Activated naive CD4-positive, alpha-beta T cell treated with anti-CD3 and anti-CD28 coated beads, Interleukin-2, amount 50 U/mL, for 72 hours (primary cell): ENCODE measurements at places on chromosomes 1 and 21.
A peak's percentile ranks its signal among the peaks of the same experiment; 100 is the strongest.

GRCh38 chr1:104593413-104594187 is 843.9 kb downstream of the AMY1C start:
- DNase-seq: no peak

DNA sequence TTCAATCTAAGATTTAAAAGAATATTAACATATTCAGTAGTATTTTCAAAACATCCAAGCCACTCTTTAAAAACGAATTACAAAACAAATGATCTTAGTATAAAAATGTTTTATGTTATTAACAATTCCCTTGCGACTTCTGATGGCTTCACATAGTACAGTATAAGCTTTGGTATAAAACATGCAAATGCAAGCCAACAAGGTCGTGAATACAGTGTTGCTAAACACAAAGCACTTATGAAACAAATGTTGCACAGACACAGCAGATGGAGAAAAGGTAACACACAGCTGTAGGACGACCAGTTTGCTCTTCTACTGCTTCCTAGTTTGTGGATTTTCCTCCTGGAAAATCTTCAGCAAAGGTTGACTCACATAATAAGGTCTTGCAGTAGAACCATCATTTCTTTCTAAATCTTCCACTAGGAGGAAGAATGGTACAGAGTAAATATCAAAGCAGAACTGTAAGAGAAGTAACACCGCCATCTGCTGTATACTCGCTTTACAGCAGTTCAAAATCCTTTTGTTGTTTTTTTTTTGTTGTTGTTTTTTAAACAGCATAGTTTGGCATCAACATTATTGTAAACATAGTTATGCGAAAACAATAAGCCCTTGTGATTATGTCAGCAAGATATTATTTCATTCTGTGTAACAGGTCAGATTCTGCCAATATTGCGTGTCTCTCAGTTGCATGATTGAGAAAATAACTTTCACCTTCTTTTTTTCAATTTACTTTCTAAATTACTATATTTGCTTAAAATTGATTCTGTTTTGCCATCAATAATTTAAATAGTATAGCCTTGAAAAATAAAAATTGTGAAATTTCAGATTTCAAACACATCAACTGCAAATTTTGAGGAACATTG is 69.5 kb downstream of the LHX8 start:
- DNase-seq: peak; percentile 2

- DNase-seq: no peak
Measured at GRCh38 chr1:6180268-6180706, at the start of gene CHD5. Gene CHD5 (minus strand): TSS chr1:6180321. CDS start chr1:6180023, 298 bp downstream.

GRCh38 chr1:6704746-6705145 is 3.1 kb upstream of the DNAJC11 start:
- peak; percentile 23 for DNase-seq

DNA sequence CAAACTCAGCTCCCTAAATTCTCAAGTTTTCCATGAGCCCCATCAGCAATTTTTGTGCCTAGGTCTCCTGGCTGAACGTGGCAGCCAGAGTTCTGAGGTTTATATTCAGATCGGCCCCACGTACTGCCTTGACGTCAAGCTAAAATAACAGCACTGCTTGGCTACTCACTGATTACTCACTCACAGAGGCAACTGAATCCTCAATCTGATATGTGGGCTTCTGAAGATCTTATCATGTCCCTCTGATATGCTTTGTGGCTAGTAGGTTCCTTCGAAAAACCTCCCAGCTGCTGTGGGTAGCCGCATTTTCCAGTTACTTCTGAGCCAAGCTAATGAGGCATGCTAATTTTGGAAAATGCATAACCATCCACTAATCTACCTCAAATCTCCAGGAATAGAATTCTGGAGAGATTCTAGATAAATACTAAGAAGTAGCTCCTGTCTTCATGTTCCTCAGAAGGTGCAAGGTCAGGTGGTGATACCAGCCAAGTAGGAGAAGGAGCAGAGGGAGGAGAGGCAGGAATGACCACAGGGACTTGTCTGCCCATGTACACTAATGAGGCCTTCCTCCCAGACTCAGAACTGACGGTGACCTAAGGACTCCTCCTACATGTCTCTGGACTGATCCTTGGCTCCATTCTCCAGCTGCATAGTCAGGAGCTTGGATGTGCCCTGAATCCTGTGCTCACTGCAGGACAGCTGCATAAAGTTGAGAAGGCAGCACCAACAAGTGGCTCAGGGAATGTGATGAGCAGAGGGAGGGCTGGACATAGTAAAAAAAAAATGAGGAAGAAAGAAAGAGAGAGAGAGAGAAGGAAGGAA is 263.7 kb downstream of the TNR start:
- DNase-seq: no peak

- DNase-seq: no peak
Measured at GRCh38 chr1:244088161-244088560, 37.1 kb downstream of the ZBTB18 start.

DNA sequence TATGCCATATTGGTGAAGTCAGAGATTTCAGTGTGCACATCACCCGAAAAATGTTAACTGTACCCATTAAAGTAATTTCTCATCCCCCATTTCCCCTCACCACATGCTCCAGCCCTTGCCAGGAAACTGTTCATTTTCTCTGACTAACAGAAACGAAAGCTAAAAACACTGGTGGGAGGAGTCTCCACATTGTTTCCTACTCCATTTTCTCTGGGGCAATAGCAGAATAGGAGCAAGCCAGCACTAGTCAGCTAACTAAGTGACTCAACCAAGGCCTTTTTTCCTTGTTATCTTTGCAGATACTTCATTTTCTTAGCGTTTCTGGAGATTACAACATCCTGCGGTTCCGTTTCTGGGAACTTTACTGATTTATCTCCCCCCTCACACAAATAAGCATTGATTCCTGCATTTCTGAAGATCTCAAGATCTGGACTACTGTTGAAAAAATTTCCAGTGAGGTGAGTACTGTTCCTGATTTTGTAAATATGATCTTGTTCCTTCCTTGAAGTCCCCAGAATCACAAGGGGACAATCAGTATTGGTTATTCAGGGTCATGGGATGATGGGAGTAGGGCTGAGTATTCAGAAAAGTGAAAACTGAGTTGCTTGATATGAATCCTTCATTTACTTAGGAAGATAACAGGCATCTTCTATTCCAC is at the start of gene IFI16:
IFI16 (plus strand) TSS at position 204 of the 658 bp plus-strand sequence. CDS start 4,774 bp downstream, outside the sequence.
- DNase-seq: peak; percentile 63

DNA sequence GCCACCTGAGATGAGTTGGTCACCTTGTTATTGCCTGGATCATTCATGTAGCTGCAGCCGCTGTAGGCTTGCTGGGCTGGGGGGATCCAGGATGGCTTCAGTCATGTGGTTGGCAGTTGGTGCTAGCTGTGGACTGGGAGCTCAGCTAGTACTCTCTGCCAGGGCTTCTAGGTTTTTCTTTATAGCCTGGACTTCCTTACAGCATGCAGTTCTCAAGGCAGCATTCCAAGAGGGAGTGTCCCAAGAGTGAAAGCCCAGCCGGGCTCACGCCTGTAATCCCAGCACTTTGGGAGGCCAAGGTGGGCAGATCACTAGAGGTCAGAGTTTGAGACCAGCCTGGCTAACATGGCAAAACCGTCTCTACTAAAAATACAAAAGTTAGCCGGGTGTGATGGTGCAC is 23.7 kb upstream of the ACTL8 start:
- DNase-seq: no peak

- no peak for DNase-seq
Measured at GRCh38 chr1:216960716-216961115, 237.5 kb upstream of the ESRRG start.

DNA sequence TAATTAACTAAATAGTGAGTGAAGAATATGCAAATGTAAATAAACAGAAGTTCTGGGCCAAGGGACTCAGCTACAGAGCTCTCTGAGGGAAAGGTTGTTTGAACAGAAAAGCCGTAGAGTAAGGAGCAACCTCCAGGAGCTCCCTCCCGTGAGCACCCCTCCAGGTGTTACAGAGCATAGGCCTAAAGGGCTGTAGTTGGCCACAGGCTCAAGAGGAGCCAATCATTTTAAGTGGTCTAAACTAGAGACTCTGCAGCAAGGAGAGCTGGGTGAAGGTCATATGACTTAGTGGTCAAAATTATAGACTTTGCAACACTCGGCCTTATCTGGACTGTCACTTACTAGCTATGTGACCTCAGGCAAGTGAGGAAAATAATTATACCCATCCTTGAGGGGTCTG is 19.1 kb upstream of the RXRG start:
- no peak for DNase-seq

DNA sequence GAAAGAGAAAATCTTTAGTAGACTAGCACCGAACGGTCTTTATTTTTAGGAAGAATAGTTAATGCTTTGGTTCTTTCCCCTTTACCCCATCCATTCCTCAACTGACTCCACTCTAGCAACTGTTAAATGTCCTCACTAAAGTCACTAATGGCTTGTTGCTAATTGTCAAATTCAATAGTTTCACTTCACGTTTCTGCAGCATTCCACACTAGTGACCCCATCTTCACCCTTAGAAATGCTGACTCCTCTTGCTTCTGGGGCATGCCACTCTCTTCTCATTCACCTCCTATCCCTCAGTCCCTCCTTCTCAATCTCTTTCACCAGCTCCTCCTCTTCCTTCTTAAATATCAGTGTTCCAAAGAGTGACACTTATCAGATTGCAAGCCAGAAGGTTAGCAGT is 19.4 kb upstream of the CADM3 start:
- no peak for DNase-seq

GRCh38 chr1:44321466-44321865 is 33.6 kb downstream of the ERI3 start:
- DNase-seq: no peak

GRCh38 chr1:209218981-209219380 is 364.5 kb upstream of the CAMK1G start:
- no peak for DNase-seq

DNA sequence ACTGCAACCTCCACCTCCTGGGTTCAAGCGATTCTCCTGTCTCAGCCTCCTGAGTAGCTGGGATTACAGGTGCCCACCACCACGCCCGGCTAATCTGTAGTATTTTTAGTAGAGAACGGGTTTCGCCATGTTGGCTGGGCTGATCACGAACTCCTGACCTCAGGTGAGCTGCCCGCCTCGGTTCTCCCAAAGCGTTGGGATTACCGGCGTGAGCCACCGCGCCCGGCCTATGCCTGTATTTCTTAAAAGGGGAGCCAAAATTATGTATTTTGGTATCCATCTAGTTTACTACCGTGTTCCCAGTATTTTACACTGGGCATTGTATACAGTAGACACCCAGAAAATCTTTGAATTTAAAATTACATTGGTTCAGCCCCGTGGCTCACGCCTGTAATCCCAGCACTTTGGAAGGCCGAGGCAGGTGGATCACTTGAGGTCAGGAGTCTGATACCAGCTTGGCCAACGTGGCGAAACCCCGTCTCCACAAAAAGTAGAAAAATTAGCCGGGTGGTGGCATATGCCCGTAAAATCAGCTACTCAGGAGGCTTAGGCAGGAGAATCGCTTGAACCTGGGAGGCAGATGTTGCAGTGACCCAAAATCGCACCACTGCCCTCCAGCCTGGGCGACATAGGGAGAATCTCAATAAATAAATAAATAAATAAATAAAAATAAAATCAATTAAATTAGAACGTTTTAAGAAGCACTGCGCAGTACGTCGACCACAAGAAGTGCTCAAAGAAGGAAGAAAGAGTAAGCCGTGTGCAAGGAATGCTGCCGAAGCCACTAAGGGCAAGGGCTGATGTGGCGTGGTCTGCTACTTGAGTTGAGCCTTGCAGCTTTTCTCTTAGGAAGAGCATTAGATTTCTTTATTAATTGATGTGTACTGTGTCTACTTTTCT is 1.5 kb upstream of the THRAP3 start:
- no peak for DNase-seq
